ENCODE measurements at places on chromosomes 5 and 9.
A peak's percentile ranks its signal among the peaks of the same experiment; 100 is the strongest.

DNA sequence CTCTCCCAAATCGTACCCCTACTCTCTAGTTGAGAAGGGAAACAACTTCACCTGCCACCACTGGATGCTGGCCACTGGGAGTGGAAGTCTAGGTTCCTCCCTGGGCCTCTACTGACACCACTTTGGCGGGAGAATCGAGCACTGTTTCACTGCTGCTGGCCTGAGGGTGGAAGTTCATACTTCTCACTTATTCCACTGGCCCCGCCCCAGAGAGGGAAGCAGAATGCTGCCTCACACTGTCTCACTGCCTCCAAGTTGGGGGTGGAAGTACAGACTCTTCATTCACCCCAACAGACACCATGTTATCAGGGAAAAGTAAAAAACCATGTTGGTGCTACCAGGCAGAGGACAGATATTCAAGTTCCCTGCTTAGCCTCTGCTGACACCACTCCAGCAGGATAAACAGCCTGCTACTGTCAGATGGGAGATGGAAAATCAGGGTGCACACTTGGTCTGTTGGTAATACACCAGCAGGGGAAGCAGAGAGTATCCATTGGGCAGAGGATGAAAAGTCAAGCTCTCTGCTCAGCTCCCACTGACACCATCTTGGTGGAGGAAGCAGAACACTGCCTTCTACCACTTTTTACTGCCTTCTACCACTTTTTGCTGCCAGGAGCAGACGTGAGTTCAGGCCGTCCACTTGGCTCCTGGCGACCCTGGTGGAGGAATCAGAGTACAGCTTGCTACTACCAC, 159.4 kb downstream of the SIL1 start:
- DNase-seq = no peak

DNA sequence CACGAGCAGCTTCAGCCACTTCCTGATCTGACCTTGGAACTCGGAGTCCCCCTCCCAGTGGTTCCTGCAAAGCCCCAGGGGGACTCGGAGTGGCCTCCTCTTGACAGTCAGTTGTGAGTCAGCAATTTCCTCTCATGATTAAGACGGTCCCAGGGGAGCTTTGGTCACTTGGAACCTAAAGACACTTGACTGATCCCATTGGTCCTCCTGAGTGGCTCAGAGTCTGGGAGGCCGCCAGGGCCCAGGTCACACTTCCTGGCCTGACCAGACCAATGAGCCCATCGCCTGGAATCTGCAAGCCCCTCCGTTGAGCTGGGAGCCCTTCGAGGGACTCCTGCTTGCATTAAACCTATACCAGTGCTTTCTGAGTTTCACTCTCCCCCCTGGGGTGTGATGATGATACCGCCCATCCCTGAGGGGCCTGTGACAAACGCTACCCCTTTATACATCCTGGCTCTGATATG, 29.1 kb downstream of the TSPAN17 start:
- DNase-seq = no peak

- no peak for DNase-seq
Measured at GRCh38 chr5:112529525-112529924, 110.4 kb upstream of the EPB41L4A start.

DNA sequence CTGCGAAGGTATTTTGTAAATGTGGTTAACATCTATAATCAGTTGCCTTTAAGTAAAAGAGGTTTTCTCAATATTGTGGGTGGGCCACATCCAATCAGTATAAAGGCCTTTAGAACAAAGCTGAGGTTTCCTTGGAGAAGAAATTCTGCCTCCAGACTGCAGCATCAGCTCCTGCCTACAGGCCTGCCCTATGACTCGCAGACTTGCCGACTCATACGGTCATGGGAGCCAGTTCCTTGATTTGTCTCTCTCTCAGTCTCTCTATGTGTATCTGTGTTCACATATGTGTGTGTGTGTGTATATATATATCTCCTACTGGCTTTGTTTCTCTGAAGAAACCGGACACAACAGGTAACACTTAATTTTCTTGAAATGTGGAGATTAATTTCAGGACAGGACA, 45.3 kb downstream of the SLC36A1 start:
- no peak for DNase-seq

DNA sequence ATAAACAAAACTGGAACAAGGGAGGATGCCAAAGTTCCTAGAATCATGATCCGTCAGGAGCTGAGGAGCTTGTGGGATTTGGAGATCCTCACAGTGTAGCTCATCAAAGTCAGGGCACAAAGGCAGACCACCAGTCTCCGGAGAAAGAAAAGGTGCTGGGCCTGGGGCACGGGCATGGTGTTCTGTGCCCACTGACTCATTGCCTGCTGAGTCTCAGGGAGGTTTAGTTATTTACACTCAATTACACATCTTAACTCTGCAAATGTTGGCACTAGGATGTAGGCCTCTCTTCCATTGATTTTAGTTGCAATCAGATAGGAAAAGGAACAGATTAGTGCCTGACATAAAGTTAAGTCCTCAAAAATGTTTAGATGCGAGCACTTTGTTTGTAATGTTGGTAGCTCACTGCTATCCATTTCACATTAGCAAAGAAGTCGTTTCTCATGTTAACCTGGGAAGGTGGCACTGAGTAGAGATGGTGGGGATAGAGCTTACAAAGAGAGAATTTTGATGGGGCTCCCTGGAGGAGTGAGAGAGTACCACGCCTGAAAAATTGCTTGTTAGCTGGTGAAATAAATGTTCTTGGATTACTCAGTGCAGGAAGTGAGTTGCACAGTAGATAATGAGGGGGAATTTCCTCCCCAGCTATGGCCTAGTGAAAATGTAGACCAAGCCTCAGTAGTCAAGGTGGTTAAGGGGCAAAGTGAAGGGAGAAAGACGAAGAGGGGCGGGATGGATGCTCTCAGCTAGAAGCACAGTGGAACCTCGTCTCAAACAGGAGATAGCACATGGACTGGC, 109.5 kb upstream of the CD180 start:
- no peak for DNase-seq

- no peak for DNase-seq
Measured at GRCh38 chr5:66912787-66913186, 283.8 kb downstream of the CD180 start.

GRCh38 chr5:164345173-164345849, 839.9 kb downstream of the MAT2B start:
- DNase-seq = no peak

GRCh38 chr9:76431601-76432000, 27.4 kb upstream of the GCNT1 start:
- DNase-seq = no peak

DNA sequence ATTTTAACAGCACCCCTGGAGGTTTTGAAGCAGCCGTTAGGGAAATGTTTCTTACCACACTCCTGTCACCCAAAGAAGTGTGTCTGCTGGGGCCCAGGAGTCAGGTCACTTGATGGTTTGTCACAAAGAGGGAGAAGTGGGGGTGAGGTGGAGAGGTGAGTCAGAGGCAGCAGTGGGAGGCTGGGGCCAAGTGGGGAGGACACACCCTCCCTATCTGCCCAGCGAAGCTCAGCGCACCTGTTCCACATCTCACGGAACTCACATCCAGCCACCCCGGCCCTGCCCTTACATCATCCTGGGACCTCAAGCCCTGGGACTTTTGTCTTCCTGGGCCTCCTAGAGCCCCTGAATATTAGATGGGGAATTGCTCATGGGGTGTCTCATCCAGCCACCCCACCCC, 171.1 kb upstream of the SMIM23 start:
- DNase-seq = no peak

DNA sequence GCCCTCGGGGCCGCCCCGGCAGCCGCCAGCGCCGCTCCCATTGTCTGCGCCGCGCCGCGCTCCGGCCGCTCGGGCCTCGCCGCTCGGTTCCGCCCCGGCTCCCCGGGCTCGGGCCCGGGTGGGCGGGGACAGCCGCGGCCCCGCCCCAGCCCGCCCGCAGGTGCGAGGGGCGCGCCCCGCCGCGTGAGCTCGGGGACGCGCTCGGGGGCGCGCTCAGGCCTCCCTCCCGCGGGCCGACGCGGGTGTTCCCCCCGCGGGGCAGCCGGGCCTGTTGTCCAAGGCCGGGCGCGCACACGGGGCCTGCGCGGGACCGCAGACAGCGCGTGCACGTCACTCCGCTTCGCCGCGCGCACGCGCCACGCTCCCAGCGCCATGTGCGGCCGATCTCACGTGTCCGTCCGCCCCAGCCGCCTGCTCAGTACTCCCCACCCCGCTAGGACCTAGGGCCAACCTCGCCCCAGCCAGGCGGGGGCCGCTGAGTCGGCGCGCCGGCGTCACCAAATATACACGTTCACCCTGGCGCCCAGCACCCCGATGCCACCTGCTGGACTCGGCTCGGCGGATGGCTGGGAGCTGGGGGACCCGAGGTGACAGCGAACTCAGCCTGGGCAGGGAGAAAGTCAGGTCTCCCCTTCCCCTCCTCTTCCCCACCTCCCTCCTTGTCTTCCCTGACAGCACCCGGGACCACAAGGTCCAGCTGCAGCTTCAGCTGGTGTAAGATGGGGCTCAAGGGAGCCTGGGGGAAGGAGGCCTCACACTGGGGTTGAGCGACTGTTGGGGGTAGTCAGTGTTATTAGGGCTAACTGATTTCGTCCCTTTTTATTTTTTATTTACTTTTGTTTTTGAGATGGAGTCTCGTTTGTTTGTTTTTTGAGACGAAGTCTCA, 14.3 kb downstream of the GBGT1 start:
- peak; percentile 85 for DNase-seq

- DNase-seq = no peak
Measured at GRCh38 chr5:92927291-92927778, 653.7 kb downstream of the NR2F1-AS1 start.

DNA sequence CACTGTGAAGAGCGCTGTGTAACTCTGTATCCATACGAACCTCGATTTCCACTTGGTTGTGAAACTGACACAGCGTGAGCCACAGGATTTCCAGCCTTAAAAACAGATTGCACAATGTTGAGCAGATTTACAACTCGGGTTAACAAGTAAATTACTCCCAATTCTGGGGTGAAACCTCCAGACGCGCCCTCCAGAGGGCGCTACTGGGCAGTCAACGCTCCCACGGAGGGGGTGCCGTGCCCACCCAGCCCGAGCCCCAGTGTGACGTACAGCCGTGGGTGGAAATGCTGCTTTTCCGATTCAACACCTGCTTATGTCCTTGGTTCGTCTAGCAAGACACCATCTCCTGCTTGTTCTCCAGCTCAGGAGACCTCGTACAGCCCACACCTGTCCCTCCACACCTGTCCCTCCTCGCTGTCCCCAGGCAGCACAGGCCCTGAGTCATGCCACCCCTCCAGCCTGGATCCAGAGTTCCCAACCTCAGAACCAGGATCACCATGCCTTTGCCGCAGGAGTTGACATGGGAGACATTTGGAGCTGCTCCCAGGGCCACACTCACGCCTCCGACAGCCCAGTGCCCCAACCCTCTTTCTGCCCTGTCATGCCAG, 34.4 kb upstream of the SLC6A3 start:
- DNase-seq = no peak

DNA sequence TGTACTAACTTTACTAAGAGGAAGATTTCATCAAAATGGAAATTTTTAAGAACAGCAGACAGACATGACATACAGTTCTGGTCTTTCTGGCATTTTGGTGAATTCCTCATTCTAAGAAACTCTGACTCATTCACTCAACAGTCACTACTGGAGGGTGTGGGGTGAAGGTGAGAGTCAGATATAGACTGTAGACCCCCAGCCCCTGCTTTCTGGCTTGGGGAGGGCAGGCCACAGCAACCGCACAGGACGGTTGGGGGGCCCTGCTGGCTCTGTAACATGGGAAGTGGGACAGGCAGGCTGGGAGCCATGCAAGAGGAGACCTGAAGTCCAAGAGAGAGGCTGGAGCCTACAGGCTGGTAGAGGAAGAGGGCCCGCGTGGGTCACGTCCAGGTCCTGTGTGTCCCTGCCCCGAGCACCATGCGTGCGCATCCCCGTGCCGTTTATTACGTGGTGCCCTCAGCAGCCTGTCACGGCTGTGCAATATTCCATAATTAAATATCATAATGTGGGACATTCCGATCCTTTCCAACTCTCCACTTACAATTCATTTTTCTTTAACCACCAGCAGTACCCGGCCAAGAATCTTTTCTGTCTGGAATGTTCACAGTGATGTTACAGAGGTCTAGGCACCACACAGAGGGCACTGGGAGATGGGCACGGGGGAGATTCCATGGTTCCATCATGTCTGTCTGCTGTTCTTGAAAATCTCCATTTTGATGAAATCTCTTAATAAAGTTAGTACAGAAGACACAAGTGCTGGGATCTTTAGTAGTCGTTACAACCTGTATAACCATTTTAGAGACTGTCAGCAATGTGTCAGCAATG, 75.5 kb downstream of the SEMA4D start:
- no peak for DNase-seq

- DNase-seq = no peak
Measured at GRCh38 chr9:88077071-88077617, 61.1 kb downstream of the SPATA31C2 start.

DNA sequence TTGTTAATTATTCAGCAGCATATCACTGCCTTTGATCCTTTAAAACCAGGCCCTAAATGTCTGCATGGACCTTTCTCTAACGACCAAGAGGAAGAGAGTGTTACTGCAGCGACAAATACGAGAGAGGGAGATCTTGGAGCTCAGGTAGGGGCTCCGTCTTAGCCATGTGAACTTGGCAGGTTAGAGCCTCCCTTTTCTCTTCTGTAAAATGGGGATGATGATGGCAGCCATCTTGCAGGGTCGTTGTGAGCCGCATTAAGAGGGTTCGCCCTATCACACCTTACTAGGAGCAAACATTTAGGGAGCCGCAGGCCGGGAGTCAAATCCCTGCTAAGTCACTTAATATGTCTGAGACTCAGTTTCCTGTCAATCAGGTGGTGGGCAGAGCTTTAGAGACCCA, 1.6 kb downstream of the ENG start:
- no peak for DNase-seq

GRCh38 chr5:51860532-51861018, 477.3 kb downstream of the ISL1 start:
- no peak for DNase-seq

- no peak for DNase-seq
Measured at GRCh38 chr5:119895066-119895465, 265.7 kb downstream of the FAM170A start.

GRCh38 chr9:112404508-112404932, 24.6 kb downstream of the HSDL2 start:
- DNase-seq = no peak

GRCh38 chr5:149130121-149130914, 11.0 kb upstream of the ABLIM3 start:
- DNase-seq = no peak

DNA sequence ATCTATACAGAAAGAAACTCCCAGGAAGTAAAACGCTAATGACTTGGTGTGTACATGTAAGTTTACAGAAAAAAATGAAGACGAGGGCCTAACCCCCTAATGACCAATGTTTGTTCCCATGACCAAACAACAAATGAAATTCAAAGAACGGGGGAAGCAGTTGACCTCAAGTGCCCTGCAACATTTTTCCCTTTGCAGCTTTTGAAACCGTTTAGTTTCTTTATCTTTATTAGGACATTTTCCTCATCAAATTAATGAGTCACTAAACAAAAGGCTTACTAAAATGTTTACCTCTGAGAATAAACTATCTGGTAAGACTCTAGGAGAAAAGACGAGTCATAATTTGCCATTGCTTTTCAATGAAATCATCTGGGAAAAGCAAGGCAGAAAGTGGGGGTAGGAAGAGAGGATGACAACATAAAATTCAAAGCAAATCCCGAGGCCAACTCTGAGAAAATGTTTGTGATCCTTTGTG, 57.4 kb downstream of the LHFPL2 start:
- DNase-seq = no peak

Data from NCI-H1048 (cell line).